ENCODE measurements at places on chromosomes 5 and 9. TPM values are rescaled to one million over a fixed set of nuclear protein-coding genes. Genes with fewer than 3 reads are reported as not detected.

DNA sequence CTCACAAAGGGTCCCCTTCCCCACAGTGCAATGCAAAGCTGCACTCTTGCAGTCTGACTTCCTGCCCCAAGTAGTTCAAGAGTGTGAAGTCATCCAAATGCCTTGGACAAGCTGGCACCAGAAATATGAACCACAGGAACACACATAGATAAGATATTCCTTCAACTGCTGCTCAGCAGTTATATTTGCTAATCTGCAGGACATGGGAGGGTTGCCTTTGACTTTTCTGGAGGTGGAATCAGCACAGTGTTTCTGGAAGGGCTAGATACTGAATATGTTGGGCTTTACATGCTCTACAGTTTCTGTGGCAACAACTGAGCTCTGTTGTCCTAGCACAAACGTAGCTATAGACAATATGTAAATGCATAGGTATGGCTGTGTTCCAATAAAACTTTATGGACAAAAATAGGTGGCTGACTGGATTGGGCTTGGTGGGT lies 96.7 kb upstream of the PCA3 start:
- DNase-seq: no peak

GRCh38 chr5:159510282-159510681 lies 180.0 kb upstream of the IL12B start:
- DNase-seq: peak; percentile 89

DNA sequence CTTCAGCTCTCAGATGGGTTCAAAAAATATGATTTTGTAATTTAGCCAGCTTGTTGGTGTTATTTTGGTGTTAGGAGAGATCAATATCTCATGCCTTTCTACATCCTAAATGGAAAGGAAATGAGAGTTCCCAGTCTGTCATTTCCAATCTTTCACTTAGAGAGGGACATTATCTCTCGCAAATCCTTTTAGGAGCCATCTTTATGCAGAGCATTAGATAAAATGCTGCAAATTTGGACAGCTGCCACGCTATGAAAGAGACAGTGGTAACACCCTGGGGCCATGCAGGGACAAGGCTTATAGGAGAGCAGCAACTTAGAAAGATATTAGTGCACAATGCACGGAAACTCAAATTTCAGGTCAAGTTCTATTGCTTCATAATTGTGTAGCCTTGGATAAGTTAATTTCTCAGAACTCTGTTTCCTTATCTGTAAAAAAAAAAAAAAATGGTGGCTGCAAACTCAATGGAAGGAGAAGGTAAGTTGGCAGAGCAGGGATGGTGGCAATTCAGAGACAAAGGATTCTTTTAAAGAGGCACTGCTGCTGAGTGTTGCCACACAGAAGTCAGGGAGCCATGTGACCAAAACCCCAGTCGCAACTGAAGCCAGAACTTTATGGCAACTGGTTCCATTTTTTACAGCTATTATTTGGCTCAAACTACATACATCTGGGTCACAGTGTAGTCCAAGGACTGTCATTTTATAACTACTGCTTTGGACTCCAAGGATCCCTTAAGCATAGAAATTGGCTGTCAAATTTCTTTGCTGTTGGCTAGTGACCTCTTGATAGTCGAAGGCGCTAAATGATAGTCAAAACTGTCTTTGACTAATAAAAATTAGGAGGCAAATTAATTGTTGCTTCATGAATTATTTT lies 210.2 kb downstream of the FRMD3 start:
- DNase-seq: no peak

DNA sequence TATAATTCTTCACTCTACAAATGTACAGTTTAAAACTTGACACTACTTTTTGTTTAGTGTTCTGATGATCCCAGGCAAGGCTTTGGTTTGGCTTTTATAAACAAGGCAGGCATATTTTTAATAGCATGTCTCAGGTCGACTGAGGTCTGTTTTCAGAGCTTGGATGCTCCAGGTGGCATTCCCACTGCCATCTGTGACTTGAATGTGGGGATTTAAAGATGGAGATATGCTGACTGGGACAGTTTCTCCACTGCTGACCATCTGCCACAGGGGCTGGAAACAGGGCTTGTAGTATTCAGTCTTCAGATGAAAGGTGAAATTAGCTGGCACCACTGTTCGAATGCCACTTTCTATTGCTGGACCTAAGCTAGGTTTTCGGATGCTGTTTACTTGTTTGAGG lies 1266.2 kb upstream of the CDH18 start:
- DNase-seq: no peak

DNA sequence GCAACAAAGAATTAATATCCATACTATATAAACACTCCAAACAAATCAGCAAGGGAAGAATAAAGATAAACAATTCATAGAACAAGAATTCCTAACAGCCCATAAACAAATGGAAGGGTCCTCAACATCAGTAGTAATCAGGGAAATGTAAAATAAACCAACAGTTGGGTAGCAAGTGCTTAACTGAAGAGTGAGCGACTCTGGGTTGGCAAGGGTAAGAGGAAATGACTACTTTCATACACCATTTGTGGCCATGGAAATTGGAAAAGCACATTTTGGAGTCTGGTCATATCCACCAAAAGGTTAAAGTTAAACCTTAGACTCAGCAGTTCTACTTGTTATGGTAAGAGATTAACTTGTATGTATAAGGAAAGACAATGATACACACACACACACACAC lies 17.4 kb upstream of the RORB start:
- DNase-seq: no peak

- no peak for DNase-seq
These were observed 179.1 kb upstream of the RAI14 start for GRCh38 chr5:34476941-34477565.

DNA sequence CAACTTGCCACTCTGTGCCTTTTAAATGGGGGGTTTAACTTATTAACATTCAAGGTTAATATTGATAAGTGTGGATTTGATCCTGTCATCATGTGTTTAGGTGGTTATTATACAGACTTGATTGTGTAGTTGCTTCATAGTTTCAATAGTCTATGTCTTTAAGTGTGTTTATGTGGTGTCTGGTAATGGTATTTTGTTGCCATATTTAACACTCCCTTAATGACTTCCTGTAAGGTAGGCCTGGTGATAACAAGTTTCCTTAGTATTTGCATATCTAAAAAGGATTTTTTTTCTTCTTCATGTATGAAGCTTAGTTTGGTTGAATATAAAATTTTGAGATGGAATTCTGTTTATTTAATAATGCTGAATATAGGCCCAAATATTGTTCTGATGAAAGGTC lies 506.0 kb upstream of the ZNF462 start:
- no peak for DNase-seq

- peak; percentile 99 for DNase-seq
These were observed at the start of gene TRIM41 for GRCh38 chr5:181223058-181223728. TSS of gene TRIM41 (plus strand) at chr5:181223281. CDS start at chr5:181224000, 719 bp downstream.

DNA sequence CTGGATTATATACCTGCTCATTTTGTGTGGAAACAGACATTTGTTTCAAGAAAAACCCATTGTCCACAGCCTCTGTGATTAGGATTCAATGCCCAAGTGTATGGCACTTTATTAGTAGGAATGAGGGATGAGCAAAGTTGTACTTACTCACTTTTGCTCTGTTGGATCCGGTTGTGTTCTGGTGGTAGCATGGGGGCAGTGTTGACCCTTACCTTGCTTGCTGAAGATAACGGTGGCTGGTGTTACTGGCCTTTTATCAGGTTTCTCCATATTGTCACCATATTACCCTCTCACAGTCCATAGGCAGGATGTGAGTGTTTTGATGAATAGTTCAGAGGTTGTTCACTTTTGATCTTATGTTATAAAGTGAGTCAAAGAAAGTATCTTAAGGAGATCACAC lies 42.7 kb upstream of the NUDT12 start:
- DNase-seq: peak; percentile 21

MSMP gene
- not detected for total RNA-seq

LEAP2 gene
- total RNA-seq: 1.8 TPM

HACD4 gene
- 2.2 TPM for total RNA-seq

NXNL2 gene
- total RNA-seq: 4.3 TPM

NRG2 gene
- 0.70 TPM for total RNA-seq

INSL4 gene
- not detected for total RNA-seq
